ENCODE measurements at places on chromosomes 7 and 10.
A peak's percentile ranks its signal among the peaks of the same experiment; 100 is the strongest.

GRCh38 chr10:14124941-14125340 is 205.8 kb downstream of the FRMD4A start:
- no peak for DNase-seq

- no peak for DNase-seq
Measured at GRCh38 chr7:113131367-113131766, 13.0 kb upstream of the SMIM30 start.

DNA sequence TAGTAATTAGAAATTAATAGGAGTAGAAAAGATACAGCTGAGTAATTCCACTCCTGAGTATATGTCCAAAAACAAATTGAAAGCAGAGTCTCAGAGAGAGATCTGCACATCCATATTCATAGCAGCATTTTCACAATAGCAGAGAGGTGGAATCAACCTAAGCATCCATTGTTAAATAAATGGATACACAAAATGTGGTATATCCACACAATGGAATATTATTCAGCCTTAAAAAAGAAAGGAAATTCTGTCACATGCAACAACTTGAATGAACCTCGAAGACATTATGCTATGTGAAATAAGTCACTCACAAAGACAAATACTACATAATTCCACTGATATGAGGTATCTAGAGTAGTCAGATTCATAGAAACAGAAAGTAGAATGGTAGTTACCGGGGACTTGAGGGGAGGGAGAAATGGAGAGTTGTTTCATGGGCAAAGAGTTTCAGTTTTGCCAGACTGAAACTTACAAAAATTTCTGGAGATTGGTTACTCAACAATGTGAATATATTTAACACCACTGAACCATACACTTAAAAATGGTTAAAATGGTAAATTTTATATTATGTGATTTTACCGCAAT is 18.4 kb downstream of the VTI1A start:
- no peak for DNase-seq

GRCh38 chr10:85995791-85996190 is 370.8 kb downstream of the GRID1 start:
- peak; percentile 36 for DNase-seq

Measured in activated naive CD4-positive, alpha-beta T cell treated with anti-CD3 and anti-CD28 coated beads, Interleukin-2, amount 10 ng/mL, durations not matched to agents 7 days and 5 days (primary cell).